ENCODE measurements at places on chromosomes 1 and 21. TPM values are rescaled to one million over a fixed set of nuclear protein-coding genes. Genes with fewer than 3 reads are reported as not detected.

The AGBL4 gene
- total RNA-seq = not detected

The HPCA gene
- not detected for total RNA-seq

The PLD5 gene
- total RNA-seq = not detected

The FAM229A gene
- total RNA-seq = 3.0 TPM

The GCSAML gene
- 0.15 TPM for total RNA-seq

The OLFML3 gene
- total RNA-seq = 5.9 TPM

DNA sequence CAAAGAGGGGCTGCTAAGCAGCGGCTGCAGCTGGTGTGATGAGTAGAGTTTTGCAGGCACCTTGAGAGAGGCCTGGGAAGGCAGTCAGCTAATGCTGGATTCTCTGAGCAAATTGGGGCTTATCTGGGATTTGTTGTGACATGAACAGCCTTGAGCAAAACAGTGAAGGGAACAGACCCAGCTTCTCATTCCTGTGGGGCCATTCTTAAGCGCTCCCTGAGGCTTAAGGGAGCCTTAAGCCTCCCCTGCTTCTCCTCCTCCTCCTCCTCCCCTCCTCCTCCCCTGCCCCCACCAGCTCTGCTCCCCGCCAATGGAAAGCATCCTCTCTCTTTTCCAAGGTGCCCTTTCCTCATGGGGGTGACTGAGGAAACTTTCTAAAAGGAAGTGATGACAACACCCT, 21.3 kb downstream of the HMGCS2 start:
- no peak for DNase-seq

GRCh38 chr1:168603501-168604110, 27.2 kb downstream of the XCL1 start:
- peak; percentile 79 for DNase-seq

DNA sequence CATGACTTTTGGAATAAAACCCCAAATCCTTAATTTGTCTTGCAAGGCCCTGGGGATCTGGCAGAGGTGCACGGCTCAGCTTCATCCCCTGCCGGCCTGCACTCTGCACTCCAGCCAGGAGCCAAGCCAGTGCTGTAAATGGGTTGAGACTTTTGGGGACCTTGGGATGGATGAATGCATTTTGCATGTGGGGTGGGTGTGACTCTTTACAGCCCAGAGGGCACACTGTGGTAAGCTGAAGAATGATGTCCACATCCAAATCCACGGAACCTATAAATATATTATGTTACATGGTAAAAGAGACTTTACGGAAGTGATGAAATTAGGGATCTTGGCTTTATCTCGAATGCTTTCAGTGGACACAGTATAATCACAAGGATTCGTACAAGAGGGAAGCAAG, 177.8 kb downstream of the EDEM3 start:
- DNase-seq = peak; percentile 52

- no peak for DNase-seq
Observed at GRCh38 chr1:61268546-61269240, 186.3 kb downstream of the NFIA start.

DNA sequence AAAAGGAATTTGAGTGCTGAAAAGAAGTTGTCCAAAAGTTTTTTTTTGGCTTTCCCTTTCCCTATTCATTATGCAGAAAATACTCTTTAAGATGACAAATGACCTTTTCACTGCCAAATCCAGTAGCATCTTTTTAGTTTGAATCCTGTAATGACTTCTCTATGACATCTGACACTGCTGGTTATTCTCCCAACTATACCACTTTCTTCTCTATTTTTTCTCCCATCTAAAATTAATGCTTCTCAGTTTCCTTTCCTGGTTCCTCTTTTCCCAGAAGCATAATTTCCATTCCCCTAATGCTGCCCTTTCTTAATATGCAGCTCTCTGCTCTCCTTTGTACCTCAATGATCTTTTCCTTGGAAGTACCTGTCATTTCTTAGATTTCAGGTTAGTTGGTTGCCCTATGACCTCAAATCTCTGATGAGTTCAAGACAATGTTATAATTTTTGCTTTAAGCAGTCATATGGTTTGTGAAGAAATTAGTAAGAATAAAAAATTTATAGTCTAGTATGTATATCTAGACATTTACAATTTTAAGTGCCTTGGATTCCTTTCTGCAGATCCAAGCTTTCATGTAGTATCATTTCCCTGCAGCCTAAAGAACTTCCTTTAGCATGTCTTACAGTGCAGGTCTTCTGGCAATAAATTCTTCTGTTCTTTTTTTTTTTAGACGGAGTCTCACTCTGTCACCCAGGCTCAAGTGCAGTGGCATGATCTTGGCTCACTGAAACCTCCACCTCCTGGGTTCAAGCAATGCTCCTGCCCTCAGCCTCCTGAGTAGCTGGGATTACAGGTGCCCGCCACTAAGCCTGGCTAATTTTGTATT, 150.8 kb downstream of the CDC42BPA start:
- no peak for DNase-seq

GRCh38 chr1:160549665-160550006, 26.6 kb upstream of the SLAMF6 start:
- DNase-seq = no peak

- DNase-seq = peak; percentile 54
Observed at GRCh38 chr1:30704271-30704670, 19.1 kb downstream of the MATN1 start.

- DNase-seq = no peak
Observed at GRCh38 chr21:45088116-45088515, 13.7 kb downstream of the ADARB1 start.

DNA sequence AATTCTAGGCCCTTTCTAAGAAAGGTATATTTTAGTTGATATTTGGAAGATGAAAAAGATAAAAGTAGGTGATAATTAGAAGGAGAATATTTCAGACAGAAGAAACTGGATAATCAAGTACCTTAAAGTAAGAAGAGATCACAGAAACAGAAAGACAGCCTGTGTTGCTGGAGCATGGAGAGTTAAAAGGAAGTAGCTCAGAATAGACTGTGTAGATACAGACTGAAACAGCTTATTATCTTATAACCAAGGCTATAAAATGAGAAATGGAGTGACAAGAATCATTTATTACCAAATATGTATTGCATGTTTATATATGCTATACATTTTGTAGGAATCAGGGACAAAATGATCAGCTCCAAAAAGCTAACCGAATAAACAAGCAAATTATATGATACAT, 1120.3 kb downstream of the BRINP3 start:
- no peak for DNase-seq

DNA sequence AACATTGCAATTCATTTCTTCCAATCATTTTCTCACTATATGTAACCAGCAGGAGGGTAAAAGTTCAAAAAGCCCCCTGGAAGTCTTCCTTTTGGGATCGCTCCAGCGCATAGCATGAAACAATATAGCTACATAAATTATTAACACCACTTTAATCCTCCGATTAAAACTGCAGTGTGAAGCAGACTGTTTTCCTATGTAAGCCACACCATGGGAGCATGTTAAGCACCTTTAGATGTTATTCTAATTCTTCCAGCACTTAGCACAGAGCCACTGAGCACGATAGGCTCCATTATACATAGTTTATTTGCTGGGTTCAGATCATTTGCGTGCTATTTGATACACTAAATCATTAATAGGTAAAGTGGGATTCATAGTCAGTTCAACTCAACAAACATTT, 18.4 kb upstream of the GADD45A start:
- DNase-seq = no peak

- DNase-seq = no peak
Observed at GRCh38 chr1:160107512-160107911, 8.0 kb upstream of the ATP1A2 start.

- DNase-seq = no peak
Observed at GRCh38 chr1:42552636-42553035, 89.5 kb downstream of the CCDC30 start.

GRCh38 chr1:43083375-43083891, 88.7 kb downstream of the EBNA1BP2 start:
- DNase-seq = no peak

DNA sequence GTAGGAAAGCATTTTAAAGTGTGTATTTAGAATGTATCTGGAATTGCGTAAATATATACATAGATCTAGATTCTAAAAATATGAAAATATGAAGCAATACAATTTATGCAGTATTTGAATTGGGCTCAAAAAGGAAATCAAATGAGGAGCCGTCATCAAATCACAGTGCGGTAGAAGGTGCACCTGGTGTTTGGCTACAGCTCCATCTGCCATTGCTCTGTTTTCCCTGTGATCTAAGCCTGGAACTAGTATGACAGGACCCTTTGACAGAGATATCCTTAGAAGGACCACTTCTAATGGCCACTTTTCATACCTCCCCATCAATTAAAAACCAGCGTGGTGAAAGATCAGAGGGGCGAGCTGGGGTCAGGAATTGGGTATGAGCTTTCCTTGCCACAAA, 202.6 kb downstream of the NFIA start:
- DNase-seq = no peak

- no peak for DNase-seq
Observed at GRCh38 chr1:163922743-163923201, 601.0 kb downstream of the NUF2 start.

DNA sequence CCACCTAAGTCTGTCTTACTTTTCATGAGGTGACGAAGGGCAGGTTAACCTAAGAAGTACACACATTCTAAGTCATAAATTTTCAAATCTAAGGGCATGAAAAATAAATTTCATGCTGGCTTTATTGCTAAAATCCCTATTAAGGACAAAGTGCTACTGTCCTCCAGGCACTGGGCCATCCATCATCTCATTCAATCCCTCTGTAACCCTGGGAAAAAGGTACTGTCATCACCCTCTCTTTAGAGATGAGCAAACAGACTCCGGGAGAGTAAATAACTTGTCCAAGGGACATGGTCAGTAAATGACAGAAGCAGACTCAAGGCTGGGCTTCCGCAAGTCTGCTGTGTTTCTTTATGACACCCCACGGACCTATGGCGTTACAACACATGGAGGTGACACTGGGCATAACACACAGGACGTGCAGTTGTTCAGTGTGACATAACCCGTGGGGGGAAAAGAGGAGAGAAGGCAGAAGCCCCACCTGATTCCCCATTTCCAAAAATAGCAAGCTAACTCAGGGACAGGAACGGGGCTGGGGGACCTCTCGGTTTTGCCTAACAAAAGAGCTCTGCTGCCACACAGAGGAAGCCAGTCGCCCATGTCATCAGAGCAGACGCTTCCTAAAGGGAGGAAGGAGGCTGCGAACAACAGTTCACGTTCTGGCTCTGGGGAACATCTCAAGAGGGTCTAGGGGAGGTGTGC, 12.5 kb upstream of the SRM start:
- DNase-seq = no peak

DNA sequence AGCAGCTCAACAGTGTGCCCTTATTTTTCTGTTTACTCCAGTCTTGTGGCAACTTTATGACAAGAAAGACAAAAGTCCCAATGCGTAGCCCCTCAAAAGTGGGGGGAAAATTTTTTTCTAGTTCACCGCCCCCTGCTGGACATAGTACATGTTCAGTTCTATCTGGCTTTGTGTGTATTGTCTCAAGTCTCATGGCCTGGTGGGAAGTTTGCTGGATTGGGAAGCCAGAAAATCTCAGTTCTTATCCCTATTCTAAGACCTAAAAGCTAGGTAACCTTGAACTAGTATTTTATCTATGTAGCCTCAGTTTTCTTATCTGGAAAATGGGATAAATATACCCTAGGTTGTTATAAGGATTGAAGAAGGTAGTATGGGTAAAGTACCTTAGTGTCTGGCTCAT, 55.8 kb upstream of the LDLRAP1 start:
- DNase-seq = no peak

DNA sequence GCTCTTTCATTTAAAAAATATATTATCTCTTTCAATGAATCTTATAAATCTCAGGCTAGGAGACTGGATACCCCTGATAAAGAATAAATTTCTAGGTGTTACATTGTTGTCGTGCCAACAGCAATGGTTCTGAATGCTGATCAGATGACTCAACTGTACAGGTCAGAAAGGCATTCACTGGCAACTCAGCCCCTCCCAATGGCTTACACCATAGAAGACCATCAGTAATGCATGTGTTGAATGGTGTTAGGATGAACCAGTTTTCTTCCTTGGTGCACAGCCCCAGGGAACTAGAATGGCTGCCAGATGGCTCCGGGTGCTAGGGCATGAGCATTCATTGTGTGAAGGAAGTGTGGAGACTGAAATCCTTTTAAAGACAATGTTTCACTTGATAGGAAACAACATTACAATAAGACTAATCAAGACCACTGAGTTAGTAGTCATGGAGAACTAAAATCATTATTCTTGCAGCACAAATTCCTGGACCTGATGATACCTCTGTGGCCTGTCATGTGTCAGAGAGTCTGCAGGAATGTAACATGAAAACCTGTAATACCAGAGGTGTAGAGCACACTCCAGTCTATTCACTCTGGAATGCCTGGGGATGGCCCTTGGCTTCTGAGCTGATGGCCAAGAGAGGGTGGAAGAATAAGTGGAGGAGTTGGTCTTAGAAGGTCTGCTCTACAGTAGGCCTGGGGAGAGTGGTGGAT, 187.7 kb upstream of the LMO4 start:
- DNase-seq = no peak

DNA sequence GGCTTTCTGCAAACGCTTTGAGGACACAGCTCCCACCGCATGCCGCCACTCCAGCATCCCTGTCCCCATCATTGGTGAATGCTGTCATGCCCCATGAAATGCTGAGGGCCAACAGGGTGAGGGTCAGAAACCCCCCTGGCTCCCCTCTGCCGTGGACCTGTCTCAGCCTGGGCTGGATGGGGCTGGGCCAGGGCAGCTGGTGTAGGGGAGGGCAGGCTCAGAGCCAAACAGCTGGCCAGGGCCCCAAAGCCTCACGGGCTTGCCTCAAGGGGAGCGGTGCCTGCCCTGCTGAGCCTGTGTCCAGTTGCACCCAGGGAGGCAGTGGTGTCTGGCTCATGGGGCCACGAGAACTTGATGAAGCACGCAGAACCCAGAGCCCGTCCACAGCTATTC, 49.7 kb downstream of the S100B start:
- DNase-seq = no peak

DNA sequence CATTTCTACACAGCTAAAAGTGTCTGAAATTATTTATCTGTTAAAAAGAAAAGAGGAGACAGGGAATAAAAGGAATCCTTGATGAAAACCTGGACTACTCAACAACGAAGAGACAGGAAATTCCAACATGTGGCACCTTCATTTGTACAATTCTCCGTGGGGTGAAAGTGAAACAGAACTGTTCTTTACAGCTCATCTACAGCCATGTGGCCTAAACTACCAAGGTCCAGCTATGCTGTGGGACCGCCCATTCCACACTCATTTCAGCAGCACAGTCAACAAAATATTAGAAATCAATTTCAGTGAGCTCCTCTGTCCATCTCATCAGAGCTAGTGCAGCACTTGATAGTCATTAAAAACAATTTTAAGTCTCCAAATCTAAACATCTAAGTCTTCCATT, 44.0 kb downstream of the UBR4 start:
- no peak for DNase-seq
